Activated naive CD4-positive, alpha-beta T cell treated with Interleukin-2 at 50 U/mL for 16 hours (primary cell): ENCODE measurements at places on chromosomes 4 and X.
A peak's percentile ranks its signal among the peaks of the same experiment; 100 is the strongest.

GRCh38 chr4:173797296-173797695, 267.3 kb upstream of the HAND2 start:
- no peak for DNase-seq

DNA sequence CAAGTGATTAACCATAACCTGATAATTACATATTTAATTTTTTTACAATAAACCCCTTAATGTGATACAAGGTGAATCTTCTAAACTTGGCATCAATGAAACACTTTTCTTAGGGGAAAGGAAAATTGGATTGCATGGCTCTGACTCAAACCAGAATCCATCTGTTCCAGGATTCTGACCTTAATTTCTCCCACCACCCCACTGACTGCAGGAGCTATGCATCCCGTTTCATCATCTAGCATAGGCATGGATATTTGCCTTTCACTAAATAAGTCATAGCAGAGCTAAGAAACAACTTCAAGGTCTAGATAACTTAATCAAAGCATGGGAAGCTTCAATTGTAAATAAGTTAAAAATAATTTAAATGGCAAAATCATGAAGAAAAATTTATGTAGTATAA, 156.3 kb downstream of the BTC start:
- no peak for DNase-seq

DNA sequence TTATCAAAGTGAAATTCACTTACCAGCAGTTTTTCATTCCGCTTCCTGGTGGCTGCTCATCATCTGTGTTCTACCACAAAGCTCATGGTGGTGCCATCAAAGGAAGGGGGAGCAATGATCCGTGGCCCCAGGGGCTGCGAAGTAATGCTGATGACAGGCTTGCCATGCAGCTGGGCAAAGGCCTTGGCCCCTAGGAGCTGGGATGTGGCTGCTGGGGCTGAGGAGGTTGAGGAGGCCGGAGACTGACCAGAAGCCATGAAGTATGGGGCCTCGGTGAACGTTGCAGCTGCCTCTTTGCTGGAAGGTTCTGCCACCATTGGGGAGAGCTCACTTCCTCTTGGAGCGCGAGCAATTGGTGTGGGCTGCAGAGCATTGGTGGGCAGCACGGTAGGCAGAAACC, 8.4 kb downstream of the C4orf54 start:
- no peak for DNase-seq

DNA sequence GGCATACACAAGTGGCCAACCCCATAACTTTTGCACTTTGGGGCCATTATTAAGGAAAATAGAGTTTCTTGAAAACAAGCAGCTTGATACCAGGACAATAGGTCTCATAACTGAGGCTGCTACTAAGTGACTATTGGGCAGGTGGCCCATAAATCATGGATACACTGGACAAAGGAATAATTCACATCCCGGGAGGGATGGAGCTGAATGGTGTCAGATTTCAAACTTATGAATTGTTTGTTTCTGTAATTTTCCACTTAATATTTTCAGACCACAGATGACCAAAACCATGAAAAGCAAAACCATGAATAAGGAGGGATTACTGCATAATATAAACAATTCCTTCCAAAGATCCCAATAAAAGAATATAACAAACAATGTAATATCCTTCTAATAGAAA, 114.4 kb downstream of the WDFY3 start:
- no peak for DNase-seq

DNA sequence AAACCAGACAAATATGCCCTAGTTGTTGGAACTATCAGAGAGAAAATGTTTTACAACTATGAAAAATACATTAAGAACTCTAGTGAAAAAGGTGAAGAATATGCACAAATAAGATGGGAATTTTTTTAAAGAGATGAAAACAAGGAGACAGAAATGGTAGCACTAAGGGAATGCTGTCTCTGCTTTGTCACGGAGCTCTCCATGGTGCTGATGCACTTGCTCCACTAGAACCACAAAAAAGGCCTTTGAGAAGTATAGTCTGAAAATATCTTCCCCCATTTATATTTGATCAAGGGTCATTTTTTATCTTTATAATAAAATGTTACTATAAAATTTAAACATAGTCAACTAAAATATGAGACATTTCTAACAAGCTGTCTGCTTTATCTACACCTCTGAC, 1655.5 kb upstream of the AGA start:
- no peak for DNase-seq

- DNase-seq, result no peak
Observed at GRCh38 chrX:149230689-149231088, 274.4 kb downstream of the IDS start.

- no peak for DNase-seq
Observed at GRCh38 chr4:33184657-33185290, 2464.6 kb downstream of the PCDH7 start.

DNA sequence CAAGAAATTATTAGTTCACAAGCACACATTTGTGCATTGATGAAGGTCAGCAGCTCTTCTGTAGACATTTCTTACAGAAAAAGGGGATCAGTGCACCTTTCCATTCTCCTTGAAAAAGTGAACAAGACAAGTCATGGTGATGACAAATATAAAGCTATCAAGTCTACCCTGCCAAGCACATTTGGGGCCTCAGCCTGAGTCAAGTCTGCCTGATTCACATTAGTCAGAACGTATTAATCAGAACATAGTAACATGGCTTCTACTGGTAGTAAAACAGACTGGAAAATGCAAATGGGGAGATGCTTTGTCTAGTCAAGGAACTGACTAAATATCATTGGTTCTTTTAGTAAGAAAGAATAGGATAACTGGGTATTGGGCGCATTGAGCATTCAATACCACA, 2305.1 kb downstream of the PCDH7 start:
- no peak for DNase-seq

GRCh38 chrX:69321789-69322188, 156.5 kb upstream of the PJA1 start:
- DNase-seq, result no peak

DNA sequence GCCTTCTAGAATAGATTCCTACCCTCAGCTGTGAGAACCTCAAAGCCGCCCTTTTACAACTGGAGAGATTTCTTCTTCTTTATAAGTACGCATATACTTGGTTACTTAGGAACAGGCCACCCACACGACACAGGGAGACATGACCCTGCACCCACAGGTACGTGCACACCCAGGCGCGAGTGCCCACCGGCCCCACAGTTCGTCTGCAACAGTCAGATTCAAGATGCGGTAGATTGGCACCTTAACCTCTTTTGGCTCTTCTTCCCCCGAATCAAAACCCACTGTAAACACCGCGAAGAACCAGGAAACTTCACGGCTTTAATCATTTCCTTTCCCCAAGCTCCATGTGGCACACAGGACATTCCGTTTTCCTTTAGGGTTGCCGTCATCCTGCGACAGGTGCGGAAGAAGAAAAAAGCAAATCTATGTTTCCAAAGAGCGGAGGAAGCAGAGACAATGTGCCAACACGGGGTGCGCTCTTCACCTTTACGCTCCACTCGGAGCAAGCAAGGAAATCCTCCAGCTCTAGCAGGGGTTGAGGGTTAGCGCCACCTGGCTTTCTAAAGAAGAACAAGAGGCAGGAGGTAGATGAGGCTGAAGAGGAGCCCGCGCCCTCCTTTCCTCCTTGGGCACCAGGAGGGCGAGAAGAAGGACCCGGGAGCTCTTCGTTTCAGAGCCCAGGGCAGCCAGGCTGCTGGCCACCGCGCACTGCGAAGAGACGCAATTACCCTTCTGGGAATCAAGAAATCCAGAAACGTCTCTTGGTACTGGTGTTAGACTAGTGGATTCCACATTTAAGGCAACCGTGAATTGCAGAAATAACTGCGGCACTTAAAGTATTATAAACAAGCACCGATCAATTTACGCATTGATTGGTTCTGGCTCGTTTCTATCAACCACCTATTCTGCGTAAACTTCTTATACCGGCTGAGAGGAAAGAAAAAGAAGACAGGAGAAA, 35.7 kb downstream of the HAND2 start:
- peak; percentile 53 for DNase-seq

DNA sequence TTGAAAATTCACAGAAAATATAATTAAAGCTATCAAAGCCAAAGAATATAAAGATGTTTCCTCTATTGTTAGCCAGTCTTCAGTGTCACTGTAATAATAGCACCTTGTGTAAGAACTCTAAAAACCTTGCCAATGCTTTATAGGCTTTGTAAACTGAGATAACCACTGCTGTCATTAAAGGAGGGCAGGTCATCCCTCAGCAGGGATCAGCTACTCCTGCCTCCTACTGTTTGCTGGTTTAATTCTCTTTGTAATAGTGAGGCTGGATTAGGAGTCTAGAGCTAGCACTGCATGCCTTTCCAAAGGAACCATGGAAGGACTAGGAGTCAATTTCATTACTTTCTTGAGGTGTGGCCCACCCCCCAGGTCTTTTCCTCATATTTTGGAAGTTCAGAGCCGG, 46.2 kb downstream of the FHIP1A start:
- DNase-seq, result no peak

- DNase-seq, result no peak
Observed at GRCh38 chrX:46759645-46759974, 692 bp upstream of the SLC9A7 start.

DNA sequence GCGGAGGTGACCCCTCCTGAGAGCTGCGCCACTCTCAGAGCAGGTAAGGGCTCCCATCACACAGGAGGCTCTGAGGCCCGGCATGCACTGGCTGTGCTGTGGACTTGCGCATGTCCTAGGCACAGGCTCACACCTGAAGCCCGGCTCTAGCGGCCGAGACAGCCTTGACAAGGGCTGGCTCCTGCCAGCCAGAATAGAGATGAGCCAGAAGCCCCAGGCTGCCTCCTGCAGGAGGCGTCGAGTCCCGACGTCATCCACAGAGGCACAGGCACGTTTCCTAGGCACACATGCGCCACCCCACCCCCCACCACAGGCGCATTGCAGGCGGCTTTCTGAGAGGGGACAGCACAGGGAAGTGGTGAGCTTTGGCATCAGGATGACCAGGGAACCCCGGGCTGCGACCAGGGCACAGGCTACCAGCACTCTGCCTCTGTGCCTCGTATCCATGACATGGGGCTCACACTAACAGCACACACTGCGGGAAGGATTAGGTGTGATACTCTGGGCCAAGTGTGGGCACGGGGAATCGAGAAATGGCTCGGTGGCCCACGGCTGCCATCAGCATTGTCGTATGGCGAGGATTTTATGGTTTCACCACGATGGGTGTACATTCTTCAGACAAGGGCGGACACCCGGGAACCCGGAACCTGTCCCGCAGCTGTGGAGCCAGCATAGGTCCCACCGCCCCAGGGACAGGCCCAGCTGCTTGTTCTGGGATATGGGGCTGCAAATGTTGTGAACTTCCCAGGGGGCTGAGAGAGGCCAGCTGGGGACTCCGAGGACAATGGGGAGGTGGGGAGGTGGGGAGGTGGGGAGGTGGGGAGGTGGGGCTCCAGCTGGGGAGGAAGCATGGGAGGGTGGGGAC, 90.7 kb upstream of the ADRA2C start:
- DNase-seq, result no peak

DNA sequence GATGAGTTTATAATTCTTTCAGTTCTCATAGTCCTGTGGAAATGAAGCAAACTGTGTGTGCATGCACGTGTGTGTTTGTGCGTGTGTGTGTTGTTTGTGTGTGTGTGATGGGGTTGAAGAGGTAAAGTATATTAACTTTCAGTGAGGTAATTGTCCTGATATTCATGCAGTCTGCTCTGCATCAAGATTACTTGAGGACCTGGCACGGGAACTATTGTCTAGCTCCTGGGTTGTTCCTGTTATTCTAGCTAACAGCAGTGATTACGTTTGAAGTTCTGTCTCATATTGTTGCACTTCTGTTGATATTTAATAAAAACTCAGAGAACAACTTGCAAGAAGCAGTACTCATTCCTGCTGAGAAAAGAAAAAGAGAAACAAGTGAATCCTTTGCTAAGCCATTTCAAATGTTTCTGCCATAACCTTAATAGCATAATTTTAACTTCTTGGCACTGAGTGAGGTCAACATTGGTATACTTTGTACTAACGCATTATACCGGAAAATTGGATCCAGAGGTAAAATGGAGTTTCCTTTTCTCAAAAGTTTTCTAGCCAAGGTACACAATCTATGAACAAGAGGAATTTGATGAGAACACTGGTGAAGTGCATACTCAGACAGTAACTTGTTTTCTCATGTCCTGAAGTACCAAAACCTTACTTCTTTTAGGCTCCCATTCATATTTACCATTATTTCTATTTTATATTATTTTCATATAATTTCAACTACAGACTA, 113.2 kb downstream of the SPCS3 start:
- DNase-seq, result no peak

- DNase-seq, result no peak
Observed at GRCh38 chrX:134075894-134076718, 90.7 kb upstream of the GPC3 start.
